Stimulated activated CD4-positive, alpha-beta T cell treated with anti-CD3 and anti-CD28 coated beads, Interleukin-4, amount 100 ng/mL, for 48 hours (primary cell): ENCODE measurements at places on chromosomes 16 and 17.
A peak's percentile ranks its signal among the peaks of the same experiment; 100 is the strongest.

DNA sequence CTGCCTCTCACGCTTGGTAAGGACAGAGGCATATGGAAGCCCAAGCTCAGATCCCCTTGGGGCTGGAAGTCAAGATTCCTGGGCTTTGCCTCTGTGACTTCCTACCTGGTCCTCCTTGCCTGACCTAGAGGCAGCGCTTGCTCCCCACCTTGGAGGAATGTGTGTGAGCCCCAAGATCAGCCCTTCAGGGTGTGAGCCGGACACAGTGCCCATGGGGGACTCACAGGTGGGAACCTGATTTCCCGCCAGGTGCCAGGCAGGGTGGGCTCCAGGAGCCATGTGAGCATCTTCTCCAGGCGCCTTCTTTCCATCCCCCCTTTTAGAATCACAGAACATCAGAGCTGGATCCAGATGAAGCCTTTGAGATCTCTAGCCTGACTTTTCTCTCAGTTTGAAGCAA lies 10.2 kb downstream of the CD300LG start:
- DNase-seq = no peak

DNA sequence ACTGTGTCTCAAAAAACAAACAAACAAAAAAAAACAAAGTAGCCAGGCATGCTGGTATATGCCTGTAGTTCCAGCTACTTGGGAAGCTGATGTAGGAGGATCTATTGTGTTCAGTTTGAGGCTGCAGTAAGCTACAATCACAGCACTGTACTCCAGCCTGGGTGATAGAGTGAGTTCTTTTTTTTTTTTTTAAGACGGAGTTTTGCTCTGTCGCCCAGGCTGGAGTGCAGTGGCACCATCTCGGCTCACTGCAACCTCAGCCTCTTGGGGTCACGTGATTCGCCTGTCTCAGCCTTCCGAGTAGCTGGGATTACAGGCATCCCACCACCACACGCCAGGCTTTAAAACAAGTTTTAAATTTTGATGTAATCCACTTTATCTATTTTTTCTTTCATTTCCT lies 80.2 kb upstream of the STAC2 start:
- no peak for DNase-seq

- no peak for DNase-seq
Measured at GRCh38 chr17:2716649-2717048, 5.1 kb upstream of the CLUH start.

DNA sequence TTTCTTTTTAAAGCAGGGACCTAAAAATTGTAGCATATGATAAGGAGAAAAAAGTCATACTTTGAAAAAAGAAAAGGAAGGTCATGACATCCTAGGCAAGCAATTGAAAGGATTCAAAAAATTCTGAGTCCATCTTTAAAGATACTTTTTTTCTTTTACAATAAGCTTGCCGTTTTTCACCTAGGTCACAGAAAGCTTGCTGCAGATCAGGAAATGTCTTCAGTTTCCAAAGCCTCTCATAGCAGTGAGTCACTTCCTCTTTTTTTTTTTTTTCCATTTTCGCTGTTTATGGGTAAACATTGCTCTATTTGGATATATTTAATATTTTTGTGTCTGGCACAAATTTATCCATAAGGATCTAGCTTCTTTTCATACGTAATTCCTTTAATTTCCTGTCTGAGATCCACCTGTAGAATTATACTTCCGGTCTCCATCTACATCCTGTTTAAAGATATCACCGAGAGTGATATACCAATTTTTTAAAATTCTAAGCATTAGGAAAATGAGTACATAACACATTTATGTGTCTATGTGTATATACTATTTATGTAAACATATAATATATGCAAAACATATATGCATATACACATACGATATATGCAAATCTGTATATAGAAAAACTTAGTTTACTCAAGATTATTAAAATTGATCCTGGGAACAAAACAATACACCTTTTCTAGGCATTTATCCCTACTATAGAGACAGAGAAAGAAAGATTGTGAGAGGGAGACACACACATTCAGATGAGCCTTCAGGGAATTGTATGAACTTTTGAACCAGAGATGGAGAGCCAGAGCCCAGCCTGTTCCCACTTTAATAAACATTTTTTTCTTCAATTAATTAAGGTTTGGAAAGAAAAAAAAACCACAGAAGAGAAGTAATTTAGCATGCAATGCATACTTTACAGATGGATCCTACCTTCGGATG lies 134.4 kb downstream of the SKAP1 start:
- DNase-seq = no peak

DNA sequence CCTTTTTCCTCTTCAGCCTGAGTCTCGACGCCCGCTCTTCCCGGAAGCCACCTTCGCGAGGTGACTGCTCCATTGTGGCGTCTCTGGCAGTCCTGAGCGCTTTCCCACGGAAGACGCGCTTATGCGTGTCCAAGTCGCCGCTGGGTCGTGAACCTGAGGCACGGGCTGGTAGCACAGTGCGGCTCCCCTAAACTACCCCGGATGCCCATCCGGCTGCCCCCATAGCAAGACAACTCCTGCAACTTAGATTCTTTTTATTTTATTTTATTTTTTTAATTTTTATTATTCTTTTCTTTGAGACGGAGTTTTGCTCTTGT lies 2.1 kb upstream of the ESRP2 start:
- DNase-seq = no peak

GRCh38 chr17:49496183-49496866 lies 1.2 kb downstream of the NGFR start:
- peak; percentile 91 for DNase-seq

- DNase-seq = no peak
Measured at GRCh38 chr17:44024271-44024663, 9.5 kb upstream of the TMEM101 start.

- no peak for DNase-seq
Measured at GRCh38 chr17:34850964-34851363, 110.3 kb downstream of the CCT6B start.

DNA sequence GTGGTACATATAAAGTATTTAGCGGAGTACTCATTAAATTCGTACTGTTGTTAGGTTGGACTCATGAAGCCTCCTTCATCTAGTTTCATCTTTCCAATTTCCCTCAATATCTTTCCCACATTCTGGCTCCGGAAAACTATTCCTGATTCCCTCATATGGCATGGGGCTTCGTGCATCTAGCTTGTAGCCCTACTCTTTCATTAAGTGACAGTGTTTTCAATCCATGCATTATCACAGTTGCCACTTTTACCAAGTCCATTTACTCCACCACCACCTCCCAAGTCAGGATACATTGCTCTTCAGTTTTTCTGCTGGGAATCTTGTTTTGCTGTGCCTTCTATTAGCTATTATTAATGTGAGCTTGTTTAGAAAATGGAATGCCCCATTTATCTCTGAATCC lies 1032.1 kb upstream of the RBFOX1 start:
- DNase-seq = no peak

- no peak for DNase-seq
Measured at GRCh38 chr16:78535098-78535497, 435.6 kb downstream of the WWOX start.

DNA sequence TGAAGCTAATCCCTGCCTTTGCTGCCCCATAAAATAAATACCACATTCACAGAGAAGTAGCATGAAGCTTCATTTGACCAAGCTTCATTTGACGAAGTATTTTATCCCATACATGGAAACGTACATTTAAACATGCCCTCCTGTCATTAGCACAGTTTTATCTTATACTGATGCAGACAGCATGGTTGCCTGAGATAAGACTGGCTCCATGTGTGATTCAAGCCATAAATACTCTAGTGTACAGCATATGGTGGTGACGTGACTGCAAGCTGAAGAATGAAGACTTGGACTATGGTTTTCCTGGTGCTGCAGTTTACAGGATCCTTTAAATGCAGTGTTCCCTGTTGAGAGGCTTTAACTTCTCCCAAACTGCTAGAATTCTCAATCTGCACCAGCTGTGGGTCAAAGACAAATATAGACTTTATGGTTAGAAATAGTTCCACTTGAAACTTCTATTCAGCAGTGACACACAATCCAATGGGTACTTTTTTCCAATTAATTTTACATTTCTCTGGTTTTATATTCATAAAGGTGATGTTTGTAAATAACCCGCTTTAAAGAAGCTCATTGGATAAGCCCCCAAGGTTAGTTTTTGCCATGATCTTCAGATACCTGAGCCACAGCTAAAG lies 64.9 kb downstream of the CYB561 start:
- no peak for DNase-seq

GRCh38 chr17:33837281-33837680 lies 417.8 kb upstream of the CCL2 start:
- DNase-seq = no peak

- no peak for DNase-seq
Measured at GRCh38 chr17:10120109-10120485, 78.3 kb downstream of the GAS7 start.

DNA sequence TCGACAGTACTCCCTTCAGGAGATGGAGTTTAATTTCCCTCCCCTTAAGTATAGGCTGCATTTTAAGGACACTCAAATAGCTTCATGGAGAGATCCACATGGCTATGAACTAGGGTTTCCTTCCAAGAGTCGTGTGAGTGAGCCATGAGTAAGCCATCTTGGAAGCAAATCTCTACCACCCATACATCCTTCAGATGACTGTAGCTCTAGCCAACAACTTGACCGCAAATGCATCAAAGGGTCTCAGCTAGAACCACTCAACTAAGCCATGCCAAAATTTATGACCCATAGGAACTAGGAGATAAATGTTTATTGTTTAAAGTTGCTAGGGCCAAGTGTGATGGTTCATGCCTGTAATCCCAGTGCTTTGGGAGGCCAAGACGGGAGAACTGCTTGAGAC lies 43.4 kb downstream of the METTL16 start:
- no peak for DNase-seq

DNA sequence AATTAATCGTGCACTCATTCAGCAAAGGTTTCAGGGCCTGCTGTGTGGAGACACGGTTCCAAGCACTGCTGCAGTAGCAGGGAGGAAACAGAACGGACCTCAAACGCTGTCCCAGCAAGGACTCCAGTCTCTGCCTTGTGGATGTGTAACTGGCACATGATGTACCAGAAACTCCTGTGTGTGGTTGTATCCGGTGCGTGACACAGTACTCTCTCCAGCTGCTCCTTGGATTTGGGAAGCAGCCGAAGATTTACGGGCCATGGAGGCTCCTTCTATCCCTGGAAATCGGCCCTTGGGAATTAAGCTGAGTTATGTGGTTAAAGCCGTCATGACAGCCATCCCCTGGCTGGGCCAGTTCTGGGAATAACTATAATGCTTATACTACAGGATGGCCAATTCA lies 8.5 kb upstream of the ANKRD11 start:
- DNase-seq = no peak

DNA sequence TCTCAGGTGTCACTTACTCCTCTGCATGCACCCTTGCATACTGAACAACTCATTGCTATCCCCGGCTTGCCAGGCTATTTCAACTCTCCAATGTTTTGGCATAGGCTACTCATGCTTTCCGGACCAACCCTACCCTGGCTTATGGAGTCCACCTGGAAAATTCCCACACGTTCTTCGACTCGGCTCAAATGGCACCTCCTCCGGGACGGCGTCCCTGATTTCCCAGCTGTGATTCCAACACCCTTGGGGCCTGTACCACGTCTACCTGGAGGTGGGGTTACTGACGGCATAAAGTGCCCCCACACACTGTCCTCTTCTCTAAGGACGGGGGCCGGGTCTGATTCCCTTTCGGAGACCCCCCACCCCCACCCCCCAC lies 498 bp downstream of the SMYD4 start:
- DNase-seq = peak; percentile 8

- DNase-seq = no peak
Measured at GRCh38 chr17:8719291-8720246, 25.1 kb downstream of the CCDC42 start.

DNA sequence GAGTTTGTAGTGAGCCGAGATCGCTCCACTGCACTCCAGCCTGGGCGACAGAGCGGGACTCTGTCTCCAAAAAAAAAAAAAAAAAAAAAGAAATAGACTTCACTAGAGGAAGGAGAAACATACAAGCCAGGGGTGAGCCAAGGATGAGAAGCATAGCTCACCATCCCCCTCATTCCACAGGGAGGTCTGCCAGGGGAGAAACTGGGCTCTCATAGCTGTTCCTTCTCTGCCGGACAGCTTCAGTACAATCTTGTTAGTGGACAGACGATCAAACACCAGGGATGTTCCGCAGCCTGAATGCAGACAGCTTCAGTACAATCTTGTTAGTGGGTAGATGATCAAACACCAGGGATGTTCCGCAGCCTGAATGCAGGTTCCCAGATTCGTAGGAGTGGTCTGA lies 509.6 kb downstream of the CDH13 start:
- DNase-seq = no peak

DNA sequence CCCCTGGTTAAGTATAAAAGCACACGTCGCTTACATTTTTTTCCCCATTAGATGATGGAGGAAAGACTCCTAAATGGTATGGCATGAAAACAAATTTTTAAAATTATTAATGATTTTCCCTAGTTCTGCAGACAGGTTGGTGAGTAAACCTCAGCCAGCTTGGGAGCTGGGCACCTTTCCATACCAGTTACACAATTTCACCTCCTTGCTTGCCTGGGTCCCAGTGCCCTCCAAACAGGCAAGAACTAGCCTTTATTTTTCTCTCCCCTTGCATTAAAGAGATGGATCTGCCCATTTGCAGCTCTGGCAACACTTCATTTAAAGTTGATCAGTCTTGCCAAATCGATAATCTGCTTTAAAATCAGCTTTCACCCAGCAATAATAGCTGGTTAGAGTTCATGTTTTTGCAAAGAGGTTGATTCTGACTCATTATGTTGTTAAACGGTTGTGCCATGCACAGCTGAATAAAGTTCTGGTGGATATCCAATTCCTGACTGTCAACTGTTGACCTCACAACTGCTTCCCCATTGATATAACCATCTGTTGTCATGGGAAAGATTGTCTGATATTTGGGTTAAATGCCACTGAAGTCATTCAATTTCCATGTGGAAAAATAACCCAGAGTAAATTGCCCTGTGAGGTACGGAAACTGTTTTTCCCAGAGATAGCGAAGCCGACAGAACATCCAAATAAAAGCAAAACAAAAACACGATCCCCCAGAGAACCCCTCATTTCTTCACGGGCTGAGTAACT lies 1.3 kb downstream of the C17orf58 start:
- no peak for DNase-seq

- DNase-seq = no peak
Measured at GRCh38 chr17:44223541-44224071, 4.1 kb upstream of the UBTF start.

GRCh38 chr17:15945527-15946191 lies 729 bp downstream of the ADORA2B start:
- peak; percentile 13 for DNase-seq

DNA sequence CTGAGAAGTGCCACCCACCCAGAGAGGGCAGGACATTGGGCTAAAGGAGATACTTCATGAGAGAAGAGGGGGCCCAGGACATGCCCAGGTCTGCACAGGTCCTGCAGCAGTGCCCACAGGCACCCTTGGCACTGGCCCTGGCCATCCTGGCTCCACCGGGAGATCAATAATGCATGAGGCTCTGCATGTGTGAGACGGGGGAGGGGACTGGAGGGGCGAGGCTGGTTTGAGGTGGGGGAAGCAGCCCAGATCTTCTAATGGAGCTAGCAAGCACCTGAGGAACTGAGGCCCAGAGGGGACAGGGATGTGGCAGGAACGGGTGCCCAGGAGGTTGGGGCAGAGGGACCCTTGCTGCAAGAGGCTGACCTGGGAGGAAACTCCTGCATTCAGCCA lies 567 bp downstream of the OSBPL7 start:
- no peak for DNase-seq

GRCh38 chr17:42288803-42289610 lies 709 bp downstream of the STAT5A start:
- DNase-seq = peak; percentile 53
